ENCODE measurements at places on chromosomes 16 and 17.

GRCh38 chr16:28900601-28901000 is 22.3 kb downstream of the ATP2A1 start:
- no peak for DNase-seq

GRCh38 chr17:48333034-48333530 is 96.9 kb downstream of the SKAP1 start:
- DNase-seq, result no peak

DNA sequence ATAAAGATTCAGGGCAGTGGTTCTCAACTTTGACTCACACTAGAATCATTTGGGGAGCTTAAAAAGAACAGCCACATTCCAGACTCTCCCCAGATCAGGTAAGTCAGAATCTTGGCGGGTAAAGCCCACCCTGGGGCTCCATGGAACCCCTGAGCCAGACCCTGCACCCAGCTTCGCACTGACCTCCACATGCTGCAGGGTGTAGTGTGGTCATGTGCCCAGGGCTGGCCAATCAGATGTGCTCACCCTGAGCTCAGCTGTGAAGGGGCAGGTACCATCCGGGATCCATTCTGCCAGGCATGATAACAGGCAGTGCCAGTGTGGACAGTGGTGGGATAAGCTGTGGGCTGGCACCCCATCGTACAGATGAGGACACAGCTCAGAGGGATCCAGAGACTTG is 28.1 kb upstream of the MED9 start:
- DNase-seq, result no peak

DNA sequence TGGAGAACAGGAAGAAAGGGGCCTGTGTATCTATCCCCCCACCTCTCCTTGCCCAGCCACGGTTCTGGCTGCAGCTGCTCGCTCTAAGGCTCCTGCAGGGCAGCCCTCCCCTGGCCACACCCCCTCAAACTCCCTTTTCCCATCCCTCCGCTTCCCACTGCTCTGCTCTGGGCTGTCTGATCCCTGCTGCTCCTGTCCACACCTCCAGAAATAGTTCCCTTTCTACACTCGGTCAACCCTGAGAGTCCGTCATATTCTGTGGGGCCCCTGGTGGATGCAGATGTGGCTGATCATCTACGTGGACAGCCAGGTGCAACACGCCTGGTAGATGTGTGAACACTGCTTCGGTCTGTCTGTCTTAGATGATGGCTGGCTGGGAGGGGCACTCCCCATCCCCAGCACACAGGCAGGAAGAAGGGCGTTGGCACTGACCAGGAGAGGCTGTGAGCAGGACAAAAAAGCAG is 19.3 kb upstream of the KRT19 start:
- no peak for DNase-seq

DNA sequence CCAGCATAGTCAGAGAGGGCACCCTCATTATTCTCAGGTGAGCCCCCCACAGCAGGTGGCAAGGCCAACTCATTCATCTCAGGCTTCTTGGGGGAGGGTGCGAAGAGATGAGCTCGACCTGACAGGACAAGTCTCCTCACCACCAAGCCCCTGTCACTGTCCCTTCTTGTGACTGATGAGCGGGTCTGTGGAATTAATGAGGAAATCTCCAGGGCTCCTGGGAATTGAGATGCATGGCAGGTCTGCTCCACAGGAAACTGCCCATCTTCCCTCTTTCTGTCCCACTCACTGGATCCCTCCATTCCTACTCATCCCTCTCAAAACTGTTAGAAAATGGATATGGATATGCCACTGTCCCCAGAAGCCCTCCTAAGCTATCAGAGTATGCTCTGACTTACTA is 32.5 kb upstream of the CES5A start:
- DNase-seq, result no peak

DNA sequence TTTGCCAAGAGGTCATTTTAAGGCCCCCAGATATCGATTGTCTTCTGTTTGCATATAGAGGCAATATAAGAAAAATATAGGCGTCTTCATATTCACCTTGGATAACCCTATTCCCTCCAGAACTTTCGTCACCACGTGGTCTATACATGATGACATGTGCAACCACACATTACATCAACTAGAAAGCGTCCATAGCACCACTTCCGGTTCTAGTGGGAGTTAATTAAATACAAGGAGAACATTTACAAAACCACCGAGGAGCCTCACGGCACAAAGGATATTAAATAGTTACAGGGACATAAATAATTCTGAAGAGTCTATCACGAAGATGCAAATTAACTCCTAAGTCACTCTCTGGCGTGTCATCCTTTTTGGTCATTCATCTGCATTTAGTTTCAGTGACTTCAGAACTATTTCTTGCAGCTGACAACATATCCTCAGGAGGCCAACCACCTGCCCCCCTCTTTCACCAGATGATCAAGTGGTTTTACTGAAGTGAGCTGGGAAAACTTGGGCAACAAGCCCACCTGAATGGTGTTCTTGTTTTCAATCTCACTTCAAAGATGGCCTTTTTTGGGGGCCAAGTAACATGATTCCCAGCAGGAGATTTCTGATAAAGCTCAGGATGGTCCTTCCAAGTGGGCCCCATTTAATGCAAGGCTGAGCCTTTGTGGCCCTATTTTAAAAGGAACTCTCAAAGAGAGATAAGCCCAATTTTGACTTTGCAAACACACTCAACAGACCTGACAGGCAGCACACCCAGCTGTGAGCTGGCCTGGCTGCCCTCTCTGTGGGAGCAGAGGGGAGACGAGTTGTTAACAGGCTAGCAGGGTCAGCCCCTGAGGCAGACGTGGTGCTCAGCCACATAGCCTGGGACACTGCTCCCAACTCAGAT is 15.3 kb downstream of the CMTM3 start:
- DNase-seq, result no peak

- DNase-seq, result no peak
Measured at GRCh38 chr17:49942947-49943346, 26.0 kb upstream of the DLX4 start.

Measured in activated naive CD4-positive, alpha-beta T cell (primary cell).